ENCODE measurements at places on chromosomes 13 and 19. TPM values are rescaled to one million over a fixed set of nuclear protein-coding genes. Genes with fewer than 3 reads are reported as not detected.
A peak's percentile ranks its signal among the peaks of the same experiment; 100 is the strongest.

GRCh38 chr19:28534766-28535351 lies 678.1 kb downstream of the UQCRFS1 start:
- no peak for DNase-seq

DNA sequence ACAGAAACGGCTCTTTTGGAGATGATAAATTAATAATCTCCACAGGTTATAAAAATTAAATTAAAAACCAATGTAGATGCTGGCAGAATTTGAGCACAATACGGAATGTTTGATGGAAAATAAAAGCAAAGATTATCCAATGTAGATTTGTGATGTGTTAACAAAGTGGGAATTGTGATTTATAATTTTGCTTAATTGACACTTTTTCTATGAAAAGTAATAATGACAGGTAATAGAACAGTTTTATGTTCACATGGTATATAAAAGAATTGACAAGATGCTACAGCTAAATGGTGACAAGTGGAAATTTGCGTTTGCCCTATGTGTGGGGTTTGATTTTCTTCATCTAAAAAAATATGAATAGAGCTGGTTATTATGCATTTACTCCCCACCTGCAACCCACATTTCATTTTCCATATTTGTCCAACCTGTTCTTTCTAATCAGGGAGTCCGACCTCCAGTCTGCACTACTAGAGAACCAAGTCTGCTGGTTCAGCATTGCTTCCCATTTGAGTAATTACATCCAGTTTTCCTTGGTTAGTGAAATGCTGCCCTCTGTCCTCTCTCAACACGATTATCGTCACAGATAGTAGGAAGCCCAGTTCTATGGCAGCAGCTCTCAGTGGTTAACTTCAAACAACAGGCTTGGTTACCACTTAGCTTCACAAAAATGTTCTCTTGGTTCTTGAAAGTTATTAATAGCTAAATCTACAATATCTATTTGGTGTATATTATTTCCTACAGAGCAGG lies 61.4 kb upstream of the SLITRK1 start:
- DNase-seq: no peak

ZNF471 gene
- 0.05 TPM for total RNA-seq

DNA sequence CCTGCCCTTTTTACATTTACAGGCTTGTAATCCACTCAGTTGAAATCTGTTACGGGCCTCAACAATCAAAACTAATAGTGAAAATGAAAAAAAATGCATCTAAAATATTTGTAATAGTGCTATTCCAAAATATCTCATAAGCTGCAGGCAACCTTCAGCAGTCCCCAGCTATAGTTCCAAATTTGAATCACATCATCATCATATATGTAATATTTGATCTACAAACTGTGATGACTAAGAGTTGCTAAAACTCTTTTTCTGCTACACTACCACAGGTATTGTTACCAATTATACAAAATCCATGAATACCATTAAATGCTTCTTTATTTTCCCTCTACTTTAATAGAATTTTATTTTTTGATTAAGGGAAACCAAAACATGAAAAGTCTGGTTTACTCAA lies 121.4 kb upstream of the RFC3 start:
- no peak for DNase-seq

PRR36 gene
- 0.17 TPM for total RNA-seq

DNA sequence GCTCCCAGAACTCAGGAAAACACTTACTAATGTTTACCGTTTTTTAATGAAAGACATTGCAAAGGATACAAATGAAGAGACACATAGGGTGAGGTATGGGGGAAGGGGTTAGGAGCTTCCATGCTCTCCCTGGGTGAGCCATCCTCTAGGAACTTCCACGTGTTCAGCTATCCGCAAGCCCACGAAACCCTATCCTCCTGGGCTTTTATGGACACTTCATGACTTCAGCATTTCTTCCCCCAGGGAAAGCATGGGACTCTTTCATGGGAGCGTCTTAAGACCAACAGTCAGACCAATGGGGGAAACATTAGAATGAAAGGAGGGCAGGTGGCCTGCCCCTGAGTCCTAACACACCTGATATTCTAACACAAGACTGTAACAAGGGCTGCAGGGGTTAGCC lies 6.6 kb upstream of the ESD start:
- no peak for DNase-seq

GRCh38 chr19:16575861-16576689 lies 3.9 kb upstream of the SLC35E1 start:
- no peak for DNase-seq

DNA sequence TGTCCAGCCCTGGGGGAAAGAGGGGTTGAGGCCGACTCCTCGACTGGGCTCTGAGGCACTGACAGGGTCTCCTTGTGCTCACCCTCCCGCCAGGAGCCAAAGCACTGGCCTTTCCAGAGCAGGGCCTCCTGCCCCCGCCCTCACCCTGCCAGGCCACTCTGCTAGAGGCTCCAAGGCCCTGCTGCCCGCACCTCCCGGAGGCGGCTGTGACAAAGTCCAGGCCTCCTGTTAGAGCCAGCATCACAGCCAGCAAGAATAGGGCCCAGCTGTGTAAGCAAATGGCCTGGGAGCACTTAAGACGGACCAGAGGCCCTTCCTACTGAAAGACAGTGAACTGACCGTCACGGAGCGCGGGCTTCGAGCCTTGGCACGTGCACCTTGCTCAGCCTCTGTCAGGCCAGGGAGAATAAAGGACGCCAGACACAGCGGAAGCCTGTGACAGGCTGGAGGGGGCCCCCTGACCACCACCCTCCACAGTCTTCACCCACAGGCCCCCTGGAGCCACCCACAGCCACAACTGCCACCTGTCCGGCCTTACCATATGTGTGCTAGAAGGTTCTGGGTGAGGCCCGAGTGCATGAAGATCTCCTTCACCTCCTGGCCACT lies 50.9 kb downstream of the EPS15L1 start:
- DNase-seq: no peak

GRCh38 chr19:28586474-28586873 lies 626.5 kb downstream of the UQCRFS1 start:
- no peak for DNase-seq

GRCh38 chr19:6258812-6259311 lies 20.9 kb downstream of the MLLT1 start:
- no peak for DNase-seq

DNA sequence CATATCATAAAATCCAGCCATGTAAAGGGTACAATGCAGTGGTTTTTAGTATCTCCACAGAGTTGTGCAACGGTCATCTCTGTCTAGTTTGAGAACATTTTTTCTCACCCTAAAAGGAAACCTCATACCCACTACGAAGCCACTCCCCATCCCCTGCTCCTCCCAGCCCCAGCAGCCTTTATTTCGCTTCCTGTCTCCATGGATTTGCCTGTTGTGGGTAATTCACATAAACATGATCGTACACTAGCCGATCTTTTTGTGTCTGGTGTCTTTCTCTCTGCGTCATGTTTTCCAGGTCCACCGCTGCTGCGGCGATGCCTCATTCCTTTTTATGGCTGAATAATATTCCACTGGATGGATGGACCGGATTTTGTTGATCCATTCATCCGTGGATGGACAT lies 28.6 kb downstream of the BICRA start:
- no peak for DNase-seq

ZNF878 gene
- 0.39 TPM for total RNA-seq

DNA sequence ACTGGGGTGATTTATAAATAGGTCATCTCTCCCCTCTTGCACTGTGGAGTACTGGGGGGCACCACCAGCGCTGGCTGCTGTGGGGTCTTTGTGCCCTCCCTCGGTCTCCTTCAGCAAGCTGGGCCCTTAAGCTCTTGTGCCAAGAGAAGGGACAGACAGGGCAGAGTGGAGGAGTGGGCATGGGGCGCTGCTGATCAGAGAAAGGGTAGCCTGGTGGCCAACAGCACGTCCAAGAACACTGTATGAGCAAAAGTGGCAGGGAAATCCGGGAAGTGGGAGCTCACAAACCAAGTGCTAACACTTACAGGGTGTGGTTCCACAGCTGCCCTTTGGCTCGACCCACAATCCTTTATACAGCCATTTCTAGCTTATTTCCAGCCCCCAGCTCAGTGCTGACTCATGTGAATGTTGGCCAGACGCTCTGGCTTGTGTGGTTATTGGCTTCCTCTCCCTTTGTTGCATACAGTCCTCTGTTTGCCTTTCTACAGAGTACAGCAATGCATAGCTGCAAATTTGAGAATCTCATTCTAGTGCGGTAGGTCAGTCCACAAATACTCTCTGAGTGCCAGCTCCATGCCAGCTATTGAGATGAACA lies 298.8 kb downstream of the SHISA2 start:
- peak; percentile 35 for DNase-seq

GRCh38 chr19:10334588-10335351 lies 1.4 kb upstream of the RAVER1 start:
- DNase-seq: no peak

HIPK4 gene
- not detected for total RNA-seq

DNA sequence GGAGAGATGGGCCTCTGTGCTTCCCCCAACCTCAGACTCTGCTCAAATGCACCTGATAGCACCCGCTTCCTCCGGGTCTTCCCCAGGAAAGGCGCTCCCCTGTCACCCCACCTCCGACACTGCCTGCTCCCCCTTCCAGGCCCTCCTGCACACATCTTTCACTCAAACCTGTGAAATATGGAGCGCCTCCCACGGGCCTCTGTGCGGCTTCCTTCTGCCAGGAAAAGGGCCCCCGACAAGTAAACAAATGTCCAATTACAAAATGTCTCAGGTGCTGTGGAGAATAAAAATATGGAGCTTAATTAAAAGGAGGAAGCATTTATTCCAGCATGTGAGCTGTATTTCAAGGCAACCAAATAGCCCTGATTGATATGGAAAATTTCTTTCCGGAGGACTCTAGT lies 15.6 kb upstream of the CCNE1 start:
- DNase-seq: no peak

GRCh38 chr19:6109947-6110346 lies 353 bp downstream of the RFX2 start:
- DNase-seq: no peak

POGLUT2 gene
- total RNA-seq: 17.8 TPM

DNA sequence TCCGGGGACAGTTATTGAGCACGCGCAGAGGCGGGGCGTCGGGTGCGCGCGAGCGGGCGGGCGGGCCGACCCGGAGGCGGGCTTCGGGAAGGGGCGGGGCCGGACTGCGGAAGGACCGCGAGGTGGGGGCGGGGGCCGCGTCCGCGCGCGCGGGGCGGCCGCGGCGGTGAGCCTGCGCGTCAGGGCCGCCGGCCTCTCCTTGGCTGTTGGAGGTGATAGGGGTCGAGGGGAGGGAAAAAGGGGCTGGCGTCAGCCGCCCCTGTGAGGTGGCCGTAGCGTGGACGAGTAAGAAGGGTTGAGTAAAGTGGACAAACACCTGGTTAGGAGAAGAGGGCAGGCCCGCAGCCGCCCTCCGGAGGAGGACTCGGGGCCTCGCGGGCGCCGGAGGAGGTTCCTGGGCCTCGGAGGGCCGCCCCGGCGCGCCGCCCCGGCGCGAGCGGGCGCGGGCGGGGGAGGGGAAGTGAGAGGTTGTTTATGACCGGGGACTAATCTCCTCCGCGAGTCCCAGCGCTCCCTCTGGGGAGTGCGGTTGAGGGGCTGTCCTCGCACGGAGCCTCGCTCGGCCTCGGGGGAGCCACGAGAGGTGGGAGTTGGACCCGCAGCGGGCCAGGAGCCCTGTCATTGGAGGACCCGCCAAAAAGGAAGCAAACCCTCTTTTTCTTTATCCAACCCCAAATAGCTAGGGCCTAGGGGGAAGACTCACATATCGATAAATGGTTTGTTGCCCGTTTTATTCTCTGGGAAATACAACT lies 547 bp upstream of the INTS6 start:
- DNase-seq: peak; percentile 80

GRCh38 chr13:27751953-27752532 lies 40.2 kb upstream of the GSX1 start:
- no peak for DNase-seq

GRCh38 chr13:97020689-97021240 lies 26.5 kb upstream of the OXGR1 start:
- no peak for DNase-seq

RASIP1 gene
- total RNA-seq: 0.88 TPM

- DNase-seq: no peak
Observed at GRCh38 chr19:17862711-17863519, 3.2 kb downstream of the RPL18A start.

GRCh38 chr13:25922376-25922775 lies 129.4 kb downstream of the SHISA2 start:
- no peak for DNase-seq

DNA sequence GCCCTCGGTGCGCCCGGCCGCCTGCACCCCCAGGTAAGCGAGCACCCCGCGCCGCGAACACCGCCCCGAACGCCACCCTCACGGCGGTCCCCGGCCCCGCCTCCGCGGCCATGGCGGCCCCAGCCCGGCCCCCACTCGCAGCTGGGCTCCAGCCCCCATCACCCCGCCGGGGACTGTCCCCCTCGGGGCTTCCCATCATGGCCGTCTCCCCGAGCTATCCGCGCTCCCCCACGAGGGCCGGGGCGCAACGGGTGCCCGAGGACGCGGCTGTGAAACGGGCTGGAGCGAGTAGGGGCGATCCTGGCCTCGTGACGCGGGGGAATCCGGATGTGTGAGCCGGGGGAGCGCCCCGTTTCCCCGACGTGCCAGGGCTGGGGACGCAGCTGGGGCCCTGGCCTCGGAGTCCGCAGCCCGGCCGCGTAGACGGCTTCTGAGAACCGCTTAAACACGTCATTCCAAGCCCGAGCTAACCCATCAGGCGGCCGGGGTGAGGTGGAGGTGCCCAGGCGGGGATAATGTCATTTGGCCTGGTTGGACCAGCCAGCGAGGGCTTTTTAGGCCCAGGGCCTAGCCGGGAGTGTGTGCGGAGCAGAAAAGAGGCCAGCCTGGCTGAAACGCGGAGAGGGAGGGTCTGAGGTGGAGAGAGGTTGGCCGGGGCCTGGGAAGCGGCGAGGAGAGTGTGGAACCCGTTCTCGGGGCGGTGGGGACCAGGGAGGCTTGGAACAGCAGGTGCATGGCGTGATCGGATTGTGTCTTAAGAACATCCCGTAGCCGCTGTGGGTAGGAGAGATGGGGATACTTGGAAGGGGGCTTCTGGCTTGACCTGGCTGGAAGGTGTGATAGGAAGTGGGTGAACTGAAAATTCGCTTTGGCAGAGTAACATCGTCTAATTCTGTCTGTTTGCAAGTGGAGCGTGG lies 550 bp downstream of the CERS4 start:
- peak; percentile 76 for DNase-seq

DNA sequence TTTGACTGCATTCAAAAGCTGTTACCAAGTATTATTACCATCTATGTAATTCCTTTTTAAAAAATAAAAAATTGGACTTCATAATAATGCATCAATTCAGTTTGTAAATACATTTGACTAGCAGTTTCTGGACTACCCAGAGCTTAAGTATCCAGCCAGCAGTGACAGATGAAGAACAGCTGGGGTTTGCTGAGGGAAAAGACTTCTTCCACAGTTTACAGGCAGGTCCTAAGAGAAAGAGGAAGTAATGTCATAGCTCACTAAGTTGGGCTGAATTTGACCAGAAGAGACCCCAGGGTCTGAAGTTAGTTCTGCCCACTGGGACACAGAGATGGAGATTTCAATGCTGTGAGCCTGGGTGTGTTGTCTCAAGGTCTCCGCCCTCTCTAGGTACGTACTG lies 96.4 kb downstream of the MBNL2 start:
- no peak for DNase-seq

DNA sequence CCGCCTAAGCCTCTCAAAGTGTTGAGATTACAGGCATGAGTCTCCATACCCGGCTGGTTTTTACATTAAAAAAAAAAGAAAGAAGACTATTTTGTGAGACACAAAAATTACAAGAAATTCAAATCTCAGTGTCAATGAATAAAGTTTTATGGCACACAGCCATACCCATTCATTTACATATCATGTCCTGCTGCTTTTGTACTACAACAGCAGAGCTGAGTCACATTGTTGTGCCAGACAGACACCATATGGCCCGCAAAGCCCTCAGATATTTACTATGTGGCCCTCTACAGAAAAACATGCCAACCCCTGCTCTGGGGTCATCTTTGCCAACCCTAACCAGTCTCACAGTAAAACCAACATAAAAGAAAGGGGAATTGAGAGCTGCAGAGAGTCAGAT lies 5.3 kb downstream of the SMIM7 start:
- no peak for DNase-seq

All from activated T-helper 1 cell treated with anti-CD3 and anti-CD28 coated beads, Interleukin-12 subunit alpha, Interleukin-12 subunit beta, Interleukin-2, Interleukin-4 antibody, amounts not matched to agents 30 ng/mL and 10 ng/mL and 1 ng/mL, durations not matched to agents 14 hours and 24 hours and 36 hours (primary cell).